ENCODE measurements at places on chromosomes 6 and 20. TPM values are rescaled to one million over a fixed set of nuclear protein-coding genes. Genes with fewer than 3 reads are reported as not detected.

The EFCAB8 gene
- total RNA-seq, result 0.29 TPM

DNA sequence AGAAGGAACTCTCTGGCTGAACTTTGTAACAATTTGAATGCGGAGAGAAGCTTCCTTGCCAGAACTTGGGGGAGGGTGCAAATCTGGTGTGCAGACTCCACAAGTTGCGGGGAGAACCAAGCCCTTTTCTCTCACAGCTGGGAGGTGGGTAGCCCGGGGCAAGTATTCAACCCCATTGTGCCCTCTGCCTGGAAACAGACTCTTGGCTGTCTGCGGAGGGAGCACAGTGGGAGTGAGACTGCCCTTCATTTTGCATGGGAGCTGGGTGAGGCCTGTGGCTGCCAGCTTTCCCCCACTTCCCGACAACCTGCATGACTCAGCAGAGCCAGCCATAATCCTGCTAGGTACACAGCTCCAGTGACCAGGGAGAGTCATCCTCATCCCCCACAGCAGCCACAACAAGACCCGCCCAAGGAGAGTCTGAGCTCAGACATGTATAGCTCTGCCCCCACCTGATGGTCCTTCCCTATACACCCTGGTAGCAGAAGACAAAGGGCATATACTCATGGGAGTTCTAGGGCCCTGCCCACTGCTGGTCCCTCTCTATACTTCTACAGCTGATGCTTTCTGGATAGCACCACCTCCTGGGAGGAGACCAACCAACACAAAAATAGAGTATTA is 29.4 kb upstream of the TPD52L1 start:
- H3K4me3 ChIP-seq, result no peak overlapping the region
- no peaks in the 10 kb centered on the region for H3K27me3 ChIP-seq
- H3K36me3 ChIP-seq, result no peaks in the 10 kb centered on the region
- H3K4me1 ChIP-seq, result no peaks in the 10 kb centered on the region
- no peak overlapping the region for H3K27ac ChIP-seq
- DNase-seq, result no peak

The LY6G6F gene
- 2.2 TPM for total RNA-seq

DNA sequence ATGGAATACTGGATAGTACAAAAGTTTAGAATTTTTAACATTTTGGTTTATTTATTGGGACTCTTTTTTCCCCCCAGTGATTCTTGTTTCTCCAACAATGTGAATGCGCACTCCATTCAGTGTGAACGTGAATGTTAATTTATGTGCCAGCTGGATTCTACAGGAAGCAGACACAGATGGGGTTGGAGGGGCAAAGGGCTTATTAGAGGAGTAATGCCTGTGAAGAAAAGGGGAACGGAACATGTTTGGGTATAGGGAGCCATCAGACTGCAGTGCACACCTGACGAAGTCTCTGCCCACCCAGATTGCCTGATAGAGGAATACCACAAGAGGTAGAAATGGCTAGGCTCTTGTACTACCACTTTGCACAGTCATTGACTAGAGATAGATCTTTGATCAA is 48.2 kb downstream of the PTPRA start:
- DNase-seq, result no peak
- no peaks in the 10 kb centered on the region for H3K4me1 ChIP-seq
- peaks cover 11% of the 10 kb centered on the region for H3K36me3 ChIP-seq
- no peak overlapping the region for H3K4me3 ChIP-seq
- H3K27me3 ChIP-seq, result no peaks in the 10 kb centered on the region
- no peak overlapping the region for H3K27ac ChIP-seq

GRCh38 chr20:47717421-47717820 is 67.9 kb downstream of the SULF2 start:
- H3K4me3 ChIP-seq, result no peak overlapping the region
- H3K4me1 ChIP-seq, result no peaks in the 10 kb centered on the region
- no peaks in the 10 kb centered on the region for H3K36me3 ChIP-seq
- H3K27ac ChIP-seq, result no peak overlapping the region

DNA sequence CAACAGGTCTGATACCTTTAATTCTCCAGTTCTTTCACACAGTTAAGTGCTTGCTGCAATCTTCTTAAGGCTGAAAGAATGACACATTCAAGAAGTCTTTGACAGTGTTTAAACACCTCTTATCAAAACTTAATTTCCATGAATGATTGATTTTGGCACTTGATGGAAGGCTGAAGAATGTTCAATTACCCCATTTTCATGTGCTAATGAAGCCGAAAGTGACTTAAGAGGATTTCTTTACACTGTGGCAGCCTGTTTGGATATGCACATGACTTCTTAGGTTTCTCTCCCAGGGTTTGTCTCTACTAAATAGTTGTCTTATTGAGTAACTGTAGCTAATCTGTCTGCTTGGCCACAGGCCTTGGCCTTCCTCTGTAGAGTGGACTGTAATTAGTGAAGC is 81.1 kb upstream of the PRDM1 start:
- no peaks in the 10 kb centered on the region for H3K27me3 ChIP-seq
- no peaks in the 10 kb centered on the region for H3K4me1 ChIP-seq

The SUPT3H gene
- 8.3 TPM for total RNA-seq

- no peak for DNase-seq
- no peak overlapping the region for H3K4me3 ChIP-seq
- H3K27me3 ChIP-seq, result no peaks in the 10 kb centered on the region
These were observed 201.3 kb upstream of the EXOC2 start for GRCh38 chr6:894274-894673.

DNA sequence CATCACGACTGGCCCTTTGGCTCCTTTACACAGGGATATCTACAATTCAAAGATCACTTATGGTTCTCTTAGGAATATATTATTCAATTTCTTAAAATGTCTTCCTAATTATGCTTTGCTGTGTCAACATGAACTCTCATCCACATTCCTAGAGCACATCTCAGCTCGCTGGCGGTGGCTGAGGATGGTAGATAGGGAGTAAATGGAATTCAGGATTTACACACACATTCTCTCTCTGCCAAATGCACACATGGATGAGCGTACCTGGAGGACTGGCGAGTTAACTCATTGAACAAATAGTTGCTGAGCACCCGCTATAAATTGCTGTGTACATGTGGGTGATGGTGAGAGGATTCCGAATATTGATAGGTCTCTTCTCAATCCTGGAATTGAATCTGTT is 4.8 kb upstream of the MRPS10 start:
- no peaks in the 10 kb centered on the region for H3K4me1 ChIP-seq
- H3K27ac ChIP-seq, result no peak overlapping the region
- H3K36me3 ChIP-seq, result no peaks in the 10 kb centered on the region
- H3K27me3 ChIP-seq, result no peaks in the 10 kb centered on the region
- DNase-seq, result no peak
- H3K4me3 ChIP-seq, result no peak overlapping the region

DNA sequence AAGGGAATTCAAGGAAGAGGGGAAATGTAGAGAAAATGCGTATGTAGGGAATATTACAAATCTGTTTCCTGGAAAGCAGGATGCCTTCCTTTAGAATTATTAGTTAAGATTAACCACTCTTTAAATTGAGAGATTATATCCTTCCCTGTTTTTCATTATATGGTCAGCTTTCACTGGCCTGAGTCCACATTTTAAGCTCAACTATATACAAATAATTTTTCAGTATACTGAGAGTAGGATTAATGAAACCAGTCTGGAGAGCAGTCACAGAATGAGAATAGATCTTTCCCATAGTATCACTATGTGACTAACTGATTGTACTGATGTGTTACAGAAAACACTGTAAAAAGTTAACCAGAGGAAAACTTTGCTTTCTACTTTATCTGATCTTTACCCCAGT is 306.3 kb downstream of the LAMA2 start:
- DNase-seq, result no peak
- H3K36me3 ChIP-seq, result no peaks in the 10 kb centered on the region
- H3K27me3 ChIP-seq, result no peaks in the 10 kb centered on the region
- H3K4me1 ChIP-seq, result no peaks in the 10 kb centered on the region

DNA sequence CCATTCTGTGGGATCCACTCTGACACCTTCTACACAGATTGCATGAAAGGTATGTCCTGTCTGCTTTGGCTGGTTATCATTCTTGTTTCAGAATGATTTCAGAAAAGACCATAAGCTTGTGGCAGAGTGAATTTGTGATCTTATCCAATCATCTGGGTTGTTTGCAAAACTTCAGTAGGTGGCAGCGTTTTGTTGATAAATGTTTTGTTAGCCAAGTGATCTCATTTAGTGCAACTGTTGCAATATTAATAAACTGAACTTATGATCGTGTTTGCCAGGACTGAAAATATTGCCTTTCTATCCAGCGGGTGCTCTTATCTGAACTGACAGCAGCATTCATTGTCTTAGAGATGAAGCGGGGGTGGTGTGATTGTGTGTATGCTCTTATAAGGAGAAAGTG is 613.2 kb upstream of the NOX3 start:
- H3K27me3 ChIP-seq, result no peaks in the 10 kb centered on the region
- H3K36me3 ChIP-seq, result no peaks in the 10 kb centered on the region
- no peak for DNase-seq
- H3K27ac ChIP-seq, result no peak overlapping the region

The DNAH8 gene
- under 0.01 TPM for total RNA-seq

- H3K4me1 ChIP-seq, result peaks cover 8% of the 10 kb centered on the region
- DNase-seq, result no peak
- no peaks in the 10 kb centered on the region for H3K36me3 ChIP-seq
- H3K27ac ChIP-seq, result no peak overlapping the region
- H3K27me3 ChIP-seq, result no peaks in the 10 kb centered on the region
- H3K4me3 ChIP-seq, result no peak overlapping the region
These were observed 86.5 kb upstream of the IFNGR1 start for GRCh38 chr6:137305691-137306090.

The MCM8 gene
- total RNA-seq, result 3.7 TPM

The PACRG gene
- 0.52 TPM for total RNA-seq

The BEND6 gene
- total RNA-seq, result 0.30 TPM

- H3K27me3 ChIP-seq, result no peaks in the 10 kb centered on the region
- no peak overlapping the region for H3K27ac ChIP-seq
- no peaks in the 10 kb centered on the region for H3K4me1 ChIP-seq
These were observed 100.3 kb downstream of the SMOC2 start for GRCh38 chr6:168541307-168541706.

The EEF1A2 gene
- total RNA-seq, result not detected

DNA sequence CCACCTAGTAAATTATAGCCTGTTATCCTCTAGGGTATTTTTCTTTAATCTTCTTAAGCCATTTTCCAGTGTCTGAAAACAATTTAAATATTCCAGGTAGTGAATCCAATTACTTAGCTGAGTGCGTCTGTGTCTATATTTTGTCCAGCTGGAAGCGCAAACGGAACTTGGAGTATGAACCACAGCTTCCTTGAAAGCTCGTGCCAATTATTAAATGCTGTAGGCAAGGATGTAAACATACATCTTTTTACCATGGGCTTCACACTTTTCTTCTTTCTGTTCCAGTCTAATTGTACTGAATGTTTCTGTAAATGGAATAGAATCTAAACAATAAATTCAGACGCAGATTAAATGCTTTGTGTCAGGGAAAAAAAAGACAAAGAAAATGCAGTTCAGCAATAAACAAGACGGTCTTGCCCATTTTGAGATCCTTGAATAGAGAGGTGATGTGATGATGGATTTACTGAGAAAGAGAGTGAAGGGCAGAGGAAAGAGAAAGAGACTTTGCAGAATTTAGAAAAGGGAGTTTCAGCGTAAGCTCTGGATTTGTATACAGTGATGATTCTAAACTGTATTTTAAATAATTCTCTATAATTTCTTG is 1.9 kb downstream of the PLCB1 start:
- H3K4me3 ChIP-seq, result no peak overlapping the region
- peaks cover 18% of the 10 kb centered on the region for H3K4me1 ChIP-seq
- H3K36me3 ChIP-seq, result no peaks in the 10 kb centered on the region

GRCh38 chr6:142926177-142926493 is 18.8 kb downstream of the HIVEP2 start:
- peak overlapping the region; percentile 86 for H3K27ac ChIP-seq
- peaks cover 20% of the 10 kb centered on the region for H3K4me1 ChIP-seq
- H3K36me3 ChIP-seq, result no peaks in the 10 kb centered on the region
- DNase-seq, result no peak
- peak overlapping the region; percentile 55 for H3K4me3 ChIP-seq

The BTNL2 gene
- not detected for total RNA-seq

The KCNK15 gene
- total RNA-seq, result 1.0 TPM

DNA sequence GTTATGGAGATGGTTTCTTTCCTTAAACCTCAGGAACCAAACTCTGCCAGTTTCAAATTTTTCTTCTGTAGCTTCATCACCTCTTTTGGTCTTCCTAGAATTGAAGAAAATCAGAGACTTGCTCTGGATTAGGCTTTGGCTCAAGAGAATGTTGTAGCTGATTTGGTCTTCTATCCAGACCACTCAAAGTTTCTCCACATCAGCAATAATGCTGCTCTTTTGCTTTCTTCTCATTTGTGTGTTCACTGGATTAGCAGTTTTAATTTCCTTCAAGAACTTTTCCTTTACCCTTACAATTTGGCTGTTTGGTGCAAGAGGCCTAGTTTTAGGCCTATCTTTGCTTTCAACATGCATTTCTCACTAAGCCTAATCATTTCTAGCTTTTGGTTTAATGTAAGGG is 78.1 kb upstream of the PLCB4 start:
- no peak for DNase-seq
- H3K27ac ChIP-seq, result no peak overlapping the region
- H3K4me1 ChIP-seq, result no peaks in the 10 kb centered on the region
- H3K4me3 ChIP-seq, result no peak overlapping the region

DNA sequence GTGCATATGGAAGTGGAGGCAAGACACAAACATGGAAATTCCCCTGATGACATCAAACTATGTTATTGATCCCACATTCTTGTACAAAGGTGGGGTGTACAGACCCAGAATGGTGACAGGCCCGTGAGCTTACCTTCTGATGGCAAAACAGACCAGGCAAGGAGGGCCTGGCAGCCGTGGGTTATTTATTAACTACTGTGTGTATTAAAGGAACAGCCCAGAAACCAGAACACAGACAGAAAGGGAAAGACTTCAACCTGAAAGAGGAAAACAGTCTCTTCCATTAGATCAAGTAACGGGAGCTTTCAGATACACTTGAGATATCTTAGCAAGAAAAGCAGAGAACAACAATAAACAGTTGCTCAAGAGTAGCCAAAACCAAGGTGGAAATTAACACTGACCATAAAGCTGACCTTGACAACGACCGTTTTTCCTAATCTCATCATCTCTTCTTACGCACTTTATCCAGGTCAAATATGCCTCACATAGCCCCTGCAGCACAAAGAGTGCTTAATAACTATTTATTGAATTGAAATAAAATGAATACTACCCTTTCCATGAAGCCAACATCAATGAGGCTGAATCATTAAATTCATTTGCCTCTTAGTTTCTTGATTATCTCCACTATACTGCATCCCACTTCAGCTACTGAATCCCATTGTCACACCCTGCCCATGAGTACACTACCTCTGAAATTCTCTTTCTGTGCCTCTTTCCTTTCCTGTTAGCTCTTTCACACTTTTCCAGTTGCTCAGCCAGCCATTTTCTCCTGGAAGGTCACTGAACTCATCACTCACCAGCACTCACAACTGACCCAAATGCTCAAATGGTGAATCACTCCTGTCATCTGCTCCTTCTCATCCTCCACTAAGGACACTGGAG is 67.4 kb downstream of the MOXD1 start:
- no peaks in the 10 kb centered on the region for H3K27me3 ChIP-seq
- no peaks in the 10 kb centered on the region for H3K4me1 ChIP-seq
- H3K27ac ChIP-seq, result no peak overlapping the region
- DNase-seq, result no peak
- no peaks in the 10 kb centered on the region for H3K36me3 ChIP-seq
- no peak overlapping the region for H3K4me3 ChIP-seq

GRCh38 chr6:111973927-111974639 is 79.8 kb upstream of the CCN6 start:
- no peak overlapping the region for H3K4me3 ChIP-seq
- DNase-seq, result no peak
- H3K27me3 ChIP-seq, result no peaks in the 10 kb centered on the region
- peaks cover 19% of the 10 kb centered on the region for H3K4me1 ChIP-seq
- H3K27ac ChIP-seq, result peak overlapping the region; percentile 79
